ENCODE measurements at places on chromosomes 6 and 20. TPM values are rescaled to one million over a fixed set of nuclear protein-coding genes. Genes with fewer than 3 reads are reported as not detected.

Gene MOG
- total RNA-seq = not detected

Gene EDN3
- total RNA-seq = not detected

Gene GTF3C6
- total RNA-seq = 100 TPM

Gene AVP
- total RNA-seq = not detected

Gene TMEM200A
- 7.4 TPM for total RNA-seq

Gene FGD2
- total RNA-seq = 7.6 TPM

Gene GLP1R
- not detected for total RNA-seq

Gene UBD
- 3.2 TPM for total RNA-seq

Gene CASS4
- total RNA-seq = 10.2 TPM

Gene CNKSR3
- total RNA-seq = not detected

Gene OLIG3
- 0.17 TPM for total RNA-seq

Gene HLA-DRB5
- 80.1 TPM for total RNA-seq

Gene FAM50B
- 9.5 TPM for total RNA-seq

Gene TRIM10
- 0.37 TPM for total RNA-seq

Gene PGK2
- not detected for total RNA-seq
